ENCODE measurements at places on chromosomes 6 and 20.

DNA sequence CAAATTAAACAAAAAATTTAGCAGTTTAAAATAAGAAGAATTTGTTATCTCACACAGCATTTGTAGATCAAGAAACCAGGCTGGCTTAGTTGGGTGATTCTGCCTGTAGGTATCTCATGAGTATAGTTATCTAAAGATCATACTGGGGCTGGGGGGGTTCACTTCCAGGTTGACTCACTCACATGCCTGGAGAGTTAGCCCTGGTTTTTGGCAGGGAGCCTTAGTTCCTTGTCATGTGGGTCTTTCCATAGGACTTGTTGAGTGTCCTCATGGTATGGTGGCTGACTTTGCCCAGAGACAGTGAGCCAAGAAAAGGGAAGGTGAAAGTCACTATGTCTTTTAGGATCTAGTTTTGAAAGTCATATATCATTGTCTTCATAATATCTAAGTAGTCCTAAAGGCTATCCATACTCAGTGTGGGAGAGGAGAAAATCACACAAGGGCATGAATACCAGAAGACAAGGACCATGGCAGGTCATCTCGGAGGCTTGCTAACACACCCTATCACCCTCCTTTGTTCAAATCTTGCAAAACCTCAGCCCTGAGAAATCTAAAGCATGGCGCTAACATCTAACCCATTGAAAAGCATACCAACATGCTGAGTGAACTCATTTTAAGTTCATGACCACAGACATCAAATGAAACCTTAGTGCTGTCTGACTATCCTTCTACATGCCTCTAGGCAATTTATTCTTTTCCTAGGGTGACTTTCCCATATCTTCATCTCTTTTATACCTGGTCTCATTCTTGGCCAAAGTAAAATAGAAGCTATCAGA, 39.2 kb downstream of the CYP24A1 start:
- DNase-seq, result no peak

GRCh38 chr20:49925901-49926454, 10.2 kb upstream of the RNF114 start:
- DNase-seq, result no peak

GRCh38 chr6:48141975-48142374, 31.0 kb upstream of the PTCHD4 start:
- no peak for DNase-seq

GRCh38 chr20:38631155-38632022, 29.8 kb downstream of the ARHGAP40 start:
- DNase-seq, result no peak

DNA sequence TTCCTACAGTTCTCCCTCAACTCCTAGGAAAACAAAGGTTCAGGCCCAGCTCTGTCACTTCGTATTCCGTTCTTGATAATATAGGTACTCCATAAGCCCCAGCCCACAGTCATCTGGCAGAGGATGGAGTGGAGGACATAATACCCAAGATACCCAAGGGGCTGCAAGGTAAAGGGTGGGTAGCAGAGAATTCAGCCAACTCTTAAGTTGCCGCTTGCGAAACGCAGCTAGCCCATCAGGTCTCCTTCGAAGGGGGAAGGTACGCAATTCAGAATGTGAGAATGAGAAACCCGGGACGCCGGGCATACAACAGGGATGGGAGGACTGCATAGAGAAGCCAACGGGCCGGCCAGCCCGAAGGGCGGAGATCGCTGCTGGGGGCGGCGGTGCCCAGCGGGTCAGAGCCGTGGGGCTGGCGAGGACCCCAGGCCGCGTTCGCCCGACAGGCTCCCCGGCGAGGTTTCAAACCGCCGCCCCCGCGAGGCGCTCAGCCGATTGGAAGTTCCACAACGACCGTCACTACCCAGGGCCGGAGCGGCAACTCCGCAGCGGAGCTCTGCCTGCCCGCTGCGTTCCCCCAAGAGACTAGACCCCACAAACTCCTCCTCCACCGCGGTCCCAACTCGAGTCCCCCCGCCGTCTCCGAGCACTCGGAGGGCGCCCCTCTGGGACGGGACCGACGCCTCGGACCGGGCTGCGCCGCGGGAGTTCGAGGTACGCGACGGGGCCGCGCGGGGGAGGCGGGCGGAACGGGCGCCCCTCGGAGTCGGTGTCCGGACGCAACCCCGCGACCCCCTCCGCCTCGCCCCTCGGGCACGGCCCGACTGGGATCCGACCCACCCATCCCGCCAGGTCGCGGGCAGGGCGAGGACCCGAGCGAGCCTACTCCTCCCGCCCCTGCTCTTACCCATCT, 911 bp downstream of the CDK19 start:
- DNase-seq, result peak; percentile 49

GRCh38 chr20:46205349-46205748, 87.2 kb downstream of the CD40 start:
- DNase-seq, result no peak
